ENCODE measurements at places on chromosomes 3 and 15.

DNA sequence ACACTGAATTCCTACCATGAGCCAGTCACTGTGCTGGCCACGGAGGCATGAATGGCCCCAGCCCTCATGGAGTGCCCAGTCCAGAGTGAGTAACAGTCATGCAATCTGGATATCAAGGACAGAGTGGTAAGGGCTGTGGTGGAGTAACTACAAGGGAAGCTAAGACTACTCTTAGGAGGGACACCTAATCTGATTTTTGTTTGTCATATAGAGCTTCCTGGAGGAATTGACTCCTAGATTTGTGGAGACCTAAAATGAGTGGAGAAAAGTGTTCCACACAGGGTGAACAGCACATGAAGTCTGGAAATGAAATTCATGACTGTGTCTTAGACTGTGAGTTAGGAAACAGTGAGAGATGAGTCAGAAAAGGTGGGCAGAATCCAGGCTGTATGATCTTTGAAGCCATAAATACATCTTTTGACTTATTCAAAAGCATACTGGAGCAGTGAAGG is 219.9 kb downstream of the NFKBIZ start:
- no peak for DNase-seq

GRCh38 chr3:42778644-42779043 is 5.6 kb upstream of the CCDC13 start:
- no peak for DNase-seq

DNA sequence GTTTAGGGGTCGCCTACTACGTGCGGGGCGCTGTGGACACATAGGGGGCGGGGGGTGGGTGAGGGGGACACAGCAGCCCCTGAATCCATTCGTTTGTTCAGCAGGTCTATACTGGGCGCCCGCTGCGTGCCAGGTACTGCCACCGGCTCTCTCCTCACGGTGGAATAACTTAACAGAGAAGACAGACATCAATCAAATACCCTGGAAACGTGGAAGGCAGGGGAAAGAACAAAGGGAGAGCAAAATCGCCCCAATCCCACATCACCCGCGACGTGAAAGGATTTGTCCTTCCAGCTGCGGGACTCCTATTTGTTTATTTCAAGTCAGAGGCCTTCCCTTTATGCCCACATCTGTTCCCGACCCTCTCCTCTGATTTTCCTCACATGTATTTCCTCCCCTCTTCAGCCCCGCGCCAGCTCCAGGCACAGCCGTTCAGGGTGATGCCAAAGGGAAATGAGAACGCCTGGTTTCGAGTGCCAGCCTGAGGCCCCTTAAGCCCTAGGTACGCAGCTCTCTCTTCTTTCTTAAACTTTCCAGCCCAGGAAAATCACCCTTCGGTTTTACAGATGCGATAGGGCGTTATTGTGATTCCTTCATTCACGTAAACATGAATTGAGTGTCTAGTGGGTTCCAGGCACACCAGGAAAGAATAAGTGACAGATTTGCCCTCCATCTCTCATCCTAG is 726 bp upstream of the PROK2 start:
- no peak for DNase-seq

DNA sequence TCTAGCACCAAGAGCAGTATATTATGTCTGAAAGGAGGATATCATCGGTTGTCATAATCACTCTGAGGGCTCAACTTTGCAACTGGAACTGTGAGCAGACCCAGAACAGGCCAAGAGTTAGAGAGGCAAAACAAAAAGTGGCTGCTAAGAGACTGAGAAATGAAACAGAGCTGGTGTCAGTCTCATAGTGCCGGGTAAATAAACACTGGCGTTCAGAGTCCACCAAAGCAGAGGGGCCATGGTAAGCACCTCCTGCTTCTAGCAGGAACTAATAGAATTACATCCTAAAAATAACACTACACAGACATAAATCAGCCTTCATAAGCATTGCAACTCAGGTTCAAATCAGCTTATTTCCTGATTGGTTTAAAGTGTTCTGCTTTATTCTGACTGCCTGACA is 10.3 kb upstream of the IL12A start:
- DNase-seq = no peak

- DNase-seq = no peak
These were observed 84.9 kb upstream of the ETV5 start for GRCh38 chr3:186193534-186194450.

DNA sequence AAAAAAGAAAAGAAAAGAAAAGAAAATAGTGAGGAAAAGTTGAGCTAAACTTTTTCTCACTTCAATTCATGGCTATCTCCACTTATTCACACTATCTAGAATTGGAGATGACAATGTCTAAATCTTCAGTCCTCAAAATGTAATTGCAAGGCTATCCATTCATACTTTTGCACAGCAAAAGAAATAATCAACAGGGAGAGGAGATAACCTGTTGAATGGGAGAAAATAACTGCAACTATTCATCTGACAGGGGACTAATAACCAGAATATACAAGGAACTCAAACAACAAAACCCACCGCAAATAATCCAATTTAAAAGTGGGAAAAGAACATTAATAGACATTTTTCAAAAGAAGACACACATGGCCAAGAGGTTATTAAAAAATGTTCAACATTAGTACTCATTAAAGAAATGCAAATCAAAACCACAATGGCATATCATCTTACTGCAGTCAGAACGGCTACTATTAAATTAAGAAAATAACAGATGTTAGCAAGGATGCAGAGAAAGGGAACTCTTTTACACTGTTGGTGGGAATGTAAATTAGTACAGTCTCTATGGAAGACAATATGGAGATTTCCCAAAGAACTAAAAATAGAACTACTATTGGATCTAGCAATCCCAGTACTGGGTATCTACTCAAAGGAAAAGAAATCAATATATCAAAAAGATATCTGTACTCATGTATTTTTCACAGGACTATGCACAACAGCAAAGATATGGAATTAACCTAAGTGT is 73.5 kb upstream of the PPIB start:
- no peak for DNase-seq

DNA sequence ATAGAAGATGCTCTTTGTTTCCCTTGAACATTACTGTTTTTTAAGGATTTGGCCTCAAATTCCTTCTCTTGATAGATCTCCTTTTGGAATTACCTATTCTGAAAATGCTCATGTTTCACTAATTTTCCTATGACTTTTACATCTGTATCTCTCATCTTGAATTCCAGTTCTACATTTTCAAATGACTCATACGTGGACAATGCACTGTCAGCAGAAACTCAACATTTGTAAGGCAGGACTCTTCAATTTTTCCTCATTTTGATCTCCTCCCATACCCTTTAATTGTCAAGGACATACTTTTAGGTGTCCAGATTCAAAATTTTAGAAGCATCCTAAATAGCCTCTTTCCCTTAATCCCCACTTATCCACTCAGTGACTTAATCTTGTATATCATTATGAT is 341.0 kb upstream of the RASGRP1 start:
- no peak for DNase-seq

DNA sequence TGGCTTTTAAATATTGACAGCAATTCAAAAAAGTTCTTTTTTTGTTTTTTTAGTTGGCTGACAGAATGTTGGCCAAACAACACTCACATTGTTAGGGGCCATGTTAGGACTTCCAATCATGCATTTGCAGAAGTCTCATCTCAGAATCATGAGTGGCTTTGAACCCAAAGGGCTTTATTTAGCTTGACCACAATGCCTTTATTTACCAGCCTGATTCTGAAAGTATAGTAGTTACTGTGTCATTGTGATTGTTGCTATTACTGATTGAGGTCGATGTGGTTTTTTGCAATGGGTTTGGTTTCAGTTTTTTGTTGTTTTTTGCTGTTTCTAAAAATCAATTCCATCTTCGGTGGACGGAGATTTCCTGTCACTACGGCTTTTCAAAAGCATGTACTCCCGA is 7.2 kb downstream of the GLDN start:
- DNase-seq = no peak

DNA sequence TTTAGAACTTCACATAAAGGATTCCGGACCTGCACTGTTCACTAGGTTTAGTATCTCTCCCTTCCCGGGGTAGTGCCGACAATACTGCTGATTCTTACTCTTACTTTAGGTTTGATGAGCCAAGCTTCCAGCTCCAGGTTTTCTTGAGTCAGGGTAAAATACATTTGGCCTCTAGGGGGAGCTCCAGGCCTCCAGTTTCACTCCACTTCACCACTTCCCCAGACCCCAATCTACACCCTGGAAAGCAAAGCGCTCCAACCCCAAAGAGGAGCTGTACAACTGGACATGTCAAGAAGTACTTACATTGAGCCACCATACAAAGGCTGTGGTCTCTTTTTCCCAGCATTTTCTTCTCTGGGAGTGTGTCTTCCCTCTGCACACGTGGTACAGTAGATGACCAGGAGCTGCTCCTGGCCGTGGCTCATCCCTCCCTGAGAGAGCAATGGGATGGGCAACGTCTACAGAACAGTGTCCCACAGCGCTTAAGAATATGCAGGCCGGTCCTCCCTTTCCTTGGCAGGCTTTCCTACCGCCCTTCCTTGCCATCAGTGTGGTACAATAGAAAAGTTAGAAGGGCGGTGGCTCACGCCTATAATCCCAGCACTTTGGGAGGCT is 93.9 kb upstream of the CCDC80 start:
- DNase-seq = peak; percentile 81

GRCh38 chr15:80913541-80913940 is 76.1 kb downstream of the MESD start:
- no peak for DNase-seq

- DNase-seq = no peak
These were observed 8.8 kb downstream of the DNAJB8 start for GRCh38 chr3:128457937-128458336.

DNA sequence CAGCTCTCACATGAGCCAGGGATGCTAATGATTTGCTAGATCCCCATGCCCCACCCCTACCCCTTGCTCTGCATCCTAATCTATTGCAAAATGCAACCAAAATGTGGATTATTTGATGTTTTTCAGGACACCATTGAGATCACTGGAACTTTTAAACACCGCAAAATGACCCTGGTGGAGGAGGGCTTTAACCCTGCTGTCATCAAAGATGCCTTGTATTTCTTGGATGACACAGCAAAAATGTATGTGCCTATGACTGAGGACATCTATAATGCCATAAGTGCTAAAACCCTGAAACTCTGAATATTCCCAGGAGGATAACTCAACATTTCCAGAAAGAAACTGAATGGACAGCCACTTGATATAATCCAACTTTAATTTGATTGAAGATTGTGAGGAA is 29.7 kb downstream of the HDC start:
- no peak for DNase-seq

- no peak for DNase-seq
These were observed 448 bp downstream of the SLC12A8 start for GRCh38 chr3:125212091-125212508.

Measured in iPS DF 6.9 (cell line).